ENCODE measurements at places on chromosomes 2 and 18. TPM values are rescaled to one million over a fixed set of nuclear protein-coding genes. Genes with fewer than 3 reads are reported as not detected.

- no peak for DNase-seq
Observed at GRCh38 chr18:49070552-49070951, 119.8 kb upstream of the SMAD7 start.

- DNase-seq: no peak
Observed at GRCh38 chr18:13566941-13567746, 159.2 kb downstream of the FAM210A start.

DNA sequence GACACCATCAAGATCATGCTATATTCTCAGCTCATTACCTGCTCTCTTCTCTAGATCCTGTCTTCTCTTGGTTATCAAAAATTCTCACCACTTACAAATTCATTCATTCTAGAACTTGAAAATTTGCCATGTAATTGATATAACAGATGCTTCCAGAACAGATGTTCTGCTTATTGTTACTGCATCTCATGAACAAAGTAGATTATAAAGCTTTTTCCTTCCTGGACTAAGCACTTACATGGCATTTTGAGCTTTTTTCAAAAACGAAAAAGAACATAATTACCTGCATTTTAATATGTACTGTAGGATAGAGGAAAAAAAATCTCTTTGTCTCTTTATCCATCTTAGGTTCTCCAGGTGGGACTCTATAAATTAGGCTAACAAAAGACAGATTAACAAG lies 79.6 kb upstream of the CREB1 start:
- DNase-seq: no peak

Gene UGT1A5
- total RNA-seq: not detected

Gene CHRNG
- not detected for total RNA-seq

Gene CKAP2L
- 26.4 TPM for total RNA-seq

Gene UNC80
- not detected for total RNA-seq
